Adrenal gland (tissue), 19 donors: ENCODE measurements at places on chromosomes 16 and 17. TPM values are rescaled to one million over a fixed set of nuclear protein-coding genes. Genes with fewer than 3 reads are reported as not detected.
A peak's percentile ranks its signal among the peaks of the same experiment; 100 is the strongest.

DNA sequence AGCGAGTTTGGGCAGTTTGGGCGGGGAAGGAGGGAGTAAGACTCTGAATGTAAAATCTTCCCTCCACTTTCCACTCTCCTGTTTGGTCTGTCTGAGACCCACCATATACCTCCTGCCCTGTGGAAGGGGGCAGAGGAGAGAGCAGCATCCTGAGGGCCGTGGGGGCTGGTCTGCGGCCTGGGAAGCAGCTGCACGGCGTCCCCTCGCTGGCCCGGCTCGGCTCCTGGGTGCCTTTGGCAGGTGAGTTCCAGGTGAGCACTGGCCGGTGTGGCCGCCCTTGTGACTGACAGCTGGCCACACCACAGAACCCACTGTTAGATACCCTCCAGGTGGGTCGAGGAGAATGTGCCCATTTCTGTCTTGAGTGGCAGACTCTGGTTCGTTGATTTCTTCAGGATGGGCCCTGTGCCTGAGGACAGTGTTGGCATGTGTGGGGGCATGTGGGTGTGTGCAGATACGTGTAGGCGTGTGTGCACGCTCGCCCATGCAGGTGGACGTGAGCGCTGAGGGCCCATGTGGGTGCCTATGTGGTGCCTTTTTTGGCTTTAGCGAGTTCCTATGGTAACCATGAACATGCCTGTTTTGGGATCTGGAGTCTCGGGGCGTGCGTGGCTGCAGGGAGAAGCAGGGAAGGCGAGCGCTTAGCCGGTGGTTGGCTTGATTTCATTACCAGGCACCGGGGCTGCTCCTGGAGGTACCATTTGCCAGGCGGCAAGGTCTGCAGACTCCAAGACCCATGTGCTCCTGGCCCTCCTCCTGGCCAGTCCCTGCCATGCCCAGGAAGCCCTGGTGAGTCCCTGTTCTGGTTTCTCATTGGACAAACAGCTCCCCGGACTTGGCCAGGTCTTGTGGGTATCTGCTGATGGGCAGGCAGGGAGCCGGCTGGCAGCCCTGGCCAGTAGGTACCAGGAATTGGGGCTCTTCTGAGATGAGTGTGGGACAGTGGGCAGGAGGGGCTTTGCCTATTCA lies 12.4 kb downstream of the RAP1GAP2 start:
- no peak for DNase-seq
- H3K4me1 ChIP-seq: no peaks in the 10 kb centered on the region
- H3K27me3 ChIP-seq: no peaks in the 10 kb centered on the region
- no peaks in the 10 kb centered on the region for H3K36me3 ChIP-seq
- H3K27ac ChIP-seq: no peak overlapping the region
- H3K4me3 ChIP-seq: no peak overlapping the region

- no peaks in the 10 kb centered on the region for H3K27me3 ChIP-seq
- H3K36me3 ChIP-seq: no peaks in the 10 kb centered on the region
- H3K4me3 ChIP-seq: peak overlapping the region; percentile 19
- H3K27ac ChIP-seq: peak overlapping the region; percentile 100
- peak; percentile 69 for DNase-seq
These were observed 1.0 kb upstream of the ARMC5 start for GRCh38 chr16:31458073-31458843.

DNA sequence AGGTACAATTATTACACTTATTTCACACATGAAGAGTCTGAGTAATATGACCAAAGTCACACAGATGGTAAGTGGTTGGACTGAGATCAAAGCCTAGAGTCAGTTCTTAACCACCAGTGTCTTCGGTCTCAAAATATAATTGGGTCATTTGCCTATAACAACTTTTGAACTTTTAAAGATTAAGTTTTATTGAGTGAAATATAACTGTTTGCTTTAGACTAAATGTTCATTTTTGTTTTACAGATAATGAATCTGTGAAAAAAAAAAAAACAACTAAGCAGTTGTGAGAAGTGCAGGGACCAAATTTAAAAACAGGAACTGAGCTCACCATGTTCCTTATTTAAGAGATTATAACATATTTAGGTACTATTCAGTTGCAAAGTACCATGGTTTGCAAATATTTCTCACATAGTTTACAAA lies 150.1 kb downstream of the ITFG1 start:
- H3K4me3 ChIP-seq: no peak overlapping the region
- no peak overlapping the region for H3K27ac ChIP-seq
- no peaks in the 10 kb centered on the region for H3K27me3 ChIP-seq
- H3K36me3 ChIP-seq: no peaks in the 10 kb centered on the region

DNA sequence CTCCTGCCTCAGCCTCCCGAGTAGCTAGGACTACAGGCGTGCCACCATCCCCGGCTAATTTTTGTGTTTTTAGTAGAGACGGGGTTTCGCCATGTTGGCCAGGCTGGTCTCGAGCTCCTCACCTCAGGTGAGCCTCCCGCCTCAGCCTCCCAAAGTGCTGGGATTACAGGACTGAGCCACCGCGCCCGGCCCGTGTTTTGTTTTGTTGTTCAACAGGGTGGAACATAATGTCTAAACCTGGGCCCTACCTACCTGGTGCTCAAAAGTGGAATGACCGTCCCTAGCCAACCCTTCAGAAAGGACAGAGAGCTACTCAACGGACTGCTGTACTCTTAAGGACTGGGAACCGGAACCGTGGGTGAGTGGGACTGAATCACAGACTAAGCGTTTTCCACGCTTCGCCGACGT lies 772 bp upstream of the KIF22 start:
- peak overlapping the region; percentile 87 for H3K27ac ChIP-seq
- H3K4me3 ChIP-seq: peak overlapping the region; percentile 24
- no peaks in the 10 kb centered on the region for H3K27me3 ChIP-seq
- no peak for DNase-seq
- H3K36me3 ChIP-seq: no peaks in the 10 kb centered on the region
- peaks cover 16% of the 10 kb centered on the region for H3K4me1 ChIP-seq

DNA sequence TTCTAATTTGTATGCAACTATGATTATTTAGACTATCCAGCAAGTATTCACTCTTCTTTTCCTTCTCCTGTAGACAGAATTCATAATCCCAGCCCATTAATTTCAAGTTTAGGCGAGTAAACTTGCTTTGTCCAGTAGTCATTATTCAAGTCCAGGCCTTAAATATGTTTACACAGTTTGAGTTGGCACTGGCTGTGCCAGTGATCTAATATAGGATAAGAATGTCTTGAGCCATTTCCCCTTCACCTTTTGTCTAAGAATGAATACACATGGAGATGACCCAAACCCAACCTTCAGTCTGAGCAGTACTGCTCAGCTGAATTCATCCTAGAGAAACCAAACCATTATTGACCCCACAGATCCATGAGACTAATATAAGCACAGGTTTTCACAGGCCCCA lies 930.4 kb upstream of the CDH8 start:
- no peak overlapping the region for H3K4me3 ChIP-seq
- DNase-seq: no peak
- no peaks in the 10 kb centered on the region for H3K27me3 ChIP-seq
- no peaks in the 10 kb centered on the region for H3K4me1 ChIP-seq
- H3K36me3 ChIP-seq: no peaks in the 10 kb centered on the region

Gene ABCA9
- 2.2 TPM for total RNA-seq
